ENCODE measurements at places on chromosomes 3 and 15.
A peak's percentile ranks its signal among the peaks of the same experiment; 100 is the strongest.

DNA sequence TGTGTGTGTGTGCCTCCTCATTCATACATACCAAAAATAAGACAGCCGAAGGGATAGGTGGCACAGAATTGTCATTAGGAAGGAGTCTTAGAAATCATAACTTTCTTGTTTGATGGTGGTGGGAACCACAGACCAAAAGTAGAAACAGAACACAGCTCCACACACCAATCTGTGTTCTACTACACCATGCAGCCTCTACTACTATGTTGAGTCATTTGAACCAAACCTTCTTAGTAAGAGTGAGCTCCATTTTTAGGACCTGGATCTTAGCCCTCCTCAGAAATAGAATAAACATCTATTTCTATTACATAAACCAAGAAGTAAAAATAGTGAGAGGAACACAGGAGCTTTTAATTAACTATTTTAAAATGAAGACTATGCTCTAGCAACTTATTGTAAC, 27.9 kb upstream of the PLCH1 start:
- H3K4me1 ChIP-seq, result no peaks in the 10 kb centered on the region
- H3K4me3 ChIP-seq, result no peak overlapping the region
- peaks cover 7% of the 10 kb centered on the region for H3K36me3 ChIP-seq
- no peak overlapping the region for H3K27ac ChIP-seq
- DNase-seq, result no peak
- no peaks in the 10 kb centered on the region for H3K27me3 ChIP-seq

GRCh38 chr15:66572146-66572545, 6.3 kb upstream of the LCTL start:
- H3K27ac ChIP-seq, result no peak overlapping the region
- no peaks in the 10 kb centered on the region for H3K36me3 ChIP-seq
- H3K4me1 ChIP-seq, result peaks cover 2% of the 10 kb centered on the region
- no peak overlapping the region for H3K4me3 ChIP-seq
- DNase-seq, result no peak

GRCh38 chr3:194928831-194929577, 243.3 kb downstream of the FAM43A start:
- H3K27me3 ChIP-seq, result peaks cover 2% of the 10 kb centered on the region
- no peak for DNase-seq

GRCh38 chr3:11248596-11248995, 23.6 kb upstream of the ATG7 start:
- H3K27ac ChIP-seq, result no peak overlapping the region
- no peak for DNase-seq

- H3K27ac ChIP-seq, result no peak overlapping the region
- peaks cover 2% of the 10 kb centered on the region for H3K4me1 ChIP-seq
- H3K27me3 ChIP-seq, result no peaks in the 10 kb centered on the region
- peaks cover 28% of the 10 kb centered on the region for H3K36me3 ChIP-seq
- no peak for DNase-seq
Measured at GRCh38 chr3:11818033-11818432, 28.7 kb downstream of the TAMM41 start.

DNA sequence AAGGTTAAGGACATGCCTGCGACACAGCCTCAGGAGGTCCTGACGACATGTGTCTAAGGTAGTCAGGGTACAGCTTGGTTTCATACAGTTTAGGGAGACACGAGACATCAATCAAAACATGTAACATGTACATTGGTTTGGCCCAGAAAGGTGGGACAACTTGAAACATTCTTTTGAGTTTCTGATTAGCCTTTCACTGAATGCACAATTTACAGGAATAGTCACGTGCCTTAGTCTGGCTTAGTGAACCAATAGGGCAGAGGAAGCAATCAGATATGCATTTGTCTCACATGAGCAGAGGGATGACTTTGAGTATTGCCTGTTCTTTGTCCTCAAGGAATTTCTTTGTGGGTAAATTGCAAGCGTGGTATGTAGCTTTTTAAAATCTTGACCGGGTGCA, 24.5 kb upstream of the HDAC11 start:
- DNase-seq, result no peak
- peaks cover 7% of the 10 kb centered on the region for H3K4me1 ChIP-seq
- H3K27me3 ChIP-seq, result peaks cover 23% of the 10 kb centered on the region
- no peak overlapping the region for H3K27ac ChIP-seq
- H3K4me3 ChIP-seq, result no peak overlapping the region

DNA sequence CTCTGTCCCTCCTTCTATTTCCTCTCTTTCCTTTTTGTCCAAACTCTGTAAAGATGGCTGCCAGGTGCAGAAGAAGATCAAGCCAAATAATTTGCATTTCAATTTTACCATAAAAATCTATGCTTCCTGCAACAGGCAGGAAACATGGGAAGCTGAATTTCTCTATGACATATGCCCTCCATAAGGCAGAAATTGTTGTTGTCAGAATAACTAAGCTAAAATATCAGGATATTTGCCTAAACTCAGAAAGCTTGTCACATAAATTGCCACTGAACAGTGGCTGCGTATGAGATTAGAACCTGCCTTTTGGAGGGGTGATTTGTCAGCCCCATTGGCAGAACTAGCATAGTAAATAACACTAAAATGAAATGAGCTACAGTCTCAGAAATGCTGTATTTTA, 288.3 kb upstream of the LMCD1 start:
- H3K27ac ChIP-seq, result no peak overlapping the region
- DNase-seq, result no peak
- H3K4me1 ChIP-seq, result peaks cover 8% of the 10 kb centered on the region
- no peaks in the 10 kb centered on the region for H3K27me3 ChIP-seq

DNA sequence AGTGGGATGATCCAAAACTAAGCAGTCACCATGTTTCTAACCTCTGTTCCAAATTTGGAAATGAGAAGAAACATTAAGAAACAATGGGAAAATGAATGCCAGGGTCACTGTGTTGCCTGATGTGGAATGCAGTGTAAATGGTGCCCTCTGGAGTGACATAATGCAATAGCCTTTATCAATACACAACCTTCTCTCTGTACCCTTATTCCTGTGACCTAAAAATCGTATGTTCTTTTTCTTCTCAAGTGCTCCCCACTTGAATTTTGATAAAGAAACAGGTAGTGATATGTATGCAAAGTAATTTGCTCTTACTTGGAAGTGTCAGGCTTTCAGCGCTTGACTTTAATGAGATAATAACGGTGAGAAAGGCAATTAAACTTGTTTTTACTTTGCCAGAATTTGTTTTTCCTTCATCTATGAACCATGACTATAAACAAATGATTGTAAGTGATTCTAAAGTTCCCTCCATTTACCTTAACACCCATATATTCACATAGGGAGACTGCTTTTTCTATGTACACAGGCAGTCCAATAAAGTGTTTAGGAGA, 145.8 kb upstream of the THRB start:
- no peak for DNase-seq
- H3K27ac ChIP-seq, result peak overlapping the region; percentile 6
- peaks cover 3% of the 10 kb centered on the region for H3K27me3 ChIP-seq
- no peak overlapping the region for H3K4me3 ChIP-seq
- peaks cover 7% of the 10 kb centered on the region for H3K4me1 ChIP-seq

DNA sequence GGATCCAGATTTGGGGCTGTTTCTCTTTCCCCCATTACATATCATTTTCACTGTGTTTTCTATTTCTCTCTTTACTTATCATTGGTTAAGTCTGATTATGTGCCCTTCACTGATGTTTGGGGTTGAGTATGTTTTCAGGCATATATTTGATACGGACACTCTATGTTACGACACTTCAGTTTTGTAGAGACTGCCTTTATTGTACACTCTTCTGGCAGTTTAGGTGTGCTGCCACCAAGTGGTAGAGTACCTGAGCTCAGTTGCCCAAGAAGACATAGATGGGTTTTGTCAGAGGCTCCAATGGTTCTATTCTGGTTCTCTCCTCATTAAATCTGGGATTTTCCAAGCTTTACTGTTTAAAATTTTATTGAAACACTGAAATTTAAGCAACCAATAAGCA, 255.0 kb upstream of the ROPN1 start:
- no peaks in the 10 kb centered on the region for H3K27me3 ChIP-seq
- no peak overlapping the region for H3K27ac ChIP-seq
- no peaks in the 10 kb centered on the region for H3K36me3 ChIP-seq
- DNase-seq, result no peak

DNA sequence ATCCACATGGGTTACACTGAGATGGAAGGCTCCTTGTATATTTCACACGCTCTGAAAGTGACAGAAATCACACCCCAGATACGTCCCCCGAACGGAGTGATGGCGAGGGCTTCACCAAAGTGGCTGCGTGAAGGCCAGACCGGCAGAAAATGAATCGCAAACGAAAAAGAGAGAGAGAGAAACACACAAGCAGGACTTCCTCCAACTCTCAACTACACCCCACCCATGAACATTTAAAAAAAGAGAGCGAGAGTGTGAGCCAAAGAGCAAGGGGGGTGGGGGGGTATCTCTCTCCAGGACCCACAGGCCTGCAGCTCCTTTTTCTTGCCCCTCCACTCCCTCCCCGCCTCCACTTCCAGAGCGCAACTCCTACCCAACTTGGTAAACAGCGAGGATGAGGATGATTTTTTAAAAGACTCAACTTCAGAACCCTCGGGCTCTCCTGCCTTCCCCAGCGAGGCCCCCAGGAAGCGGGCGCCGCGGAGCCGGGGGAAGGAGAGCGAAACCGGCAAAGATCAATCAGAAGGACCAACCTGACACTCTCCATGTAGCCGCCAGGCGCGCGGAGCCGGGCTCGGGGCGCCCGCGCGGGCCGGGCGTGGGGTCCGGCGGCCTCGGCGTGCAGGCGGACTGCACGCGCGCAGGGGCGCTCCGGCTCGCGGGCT, 519.1 kb downstream of the FOXP1 start:
- peak; percentile 90 for DNase-seq
- no peaks in the 10 kb centered on the region for H3K36me3 ChIP-seq
- H3K4me1 ChIP-seq, result peaks cover 53% of the 10 kb centered on the region
- H3K27me3 ChIP-seq, result no peaks in the 10 kb centered on the region
- H3K27ac ChIP-seq, result no peak overlapping the region
- H3K4me3 ChIP-seq, result no peak overlapping the region

GRCh38 chr3:195248281-195248680, 22.7 kb downstream of the XXYLT1 start:
- H3K4me1 ChIP-seq, result peaks cover 27% of the 10 kb centered on the region
- DNase-seq, result peak; percentile 30
- H3K4me3 ChIP-seq, result no peak overlapping the region
- H3K27me3 ChIP-seq, result no peaks in the 10 kb centered on the region
- H3K27ac ChIP-seq, result no peak overlapping the region

DNA sequence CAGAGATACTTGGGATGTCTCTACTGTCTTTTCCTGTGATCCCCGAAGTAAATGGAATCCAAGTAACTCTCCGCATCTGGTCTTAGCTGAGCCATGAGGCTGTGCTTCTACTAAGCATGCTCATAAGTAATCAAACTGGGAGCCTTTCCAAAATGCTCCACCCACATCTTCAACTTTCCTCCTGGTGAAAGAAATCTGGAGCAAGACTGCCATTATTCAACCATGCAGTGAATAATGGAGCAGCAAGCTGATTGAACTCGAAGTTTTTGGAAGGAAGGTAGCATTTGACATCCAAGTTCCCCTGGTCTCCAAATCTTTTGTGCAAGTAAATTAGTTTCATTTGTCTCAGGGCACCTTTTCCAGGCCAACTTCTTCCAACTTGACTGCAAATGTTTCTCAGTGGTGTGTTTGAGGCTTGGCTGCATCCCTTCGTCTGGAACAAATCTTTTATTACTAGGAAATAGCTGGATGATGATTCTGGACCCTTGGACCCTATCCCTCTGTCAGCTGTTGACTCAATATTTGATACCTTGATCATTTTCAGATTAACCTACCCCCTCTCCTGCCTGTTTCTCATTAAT, 19.4 kb downstream of the GXYLT2 start:
- no peaks in the 10 kb centered on the region for H3K36me3 ChIP-seq
- H3K27me3 ChIP-seq, result no peaks in the 10 kb centered on the region
- H3K4me1 ChIP-seq, result peaks cover 19% of the 10 kb centered on the region
- no peak for DNase-seq
- no peak overlapping the region for H3K4me3 ChIP-seq
- H3K27ac ChIP-seq, result peak overlapping the region; percentile 32

DNA sequence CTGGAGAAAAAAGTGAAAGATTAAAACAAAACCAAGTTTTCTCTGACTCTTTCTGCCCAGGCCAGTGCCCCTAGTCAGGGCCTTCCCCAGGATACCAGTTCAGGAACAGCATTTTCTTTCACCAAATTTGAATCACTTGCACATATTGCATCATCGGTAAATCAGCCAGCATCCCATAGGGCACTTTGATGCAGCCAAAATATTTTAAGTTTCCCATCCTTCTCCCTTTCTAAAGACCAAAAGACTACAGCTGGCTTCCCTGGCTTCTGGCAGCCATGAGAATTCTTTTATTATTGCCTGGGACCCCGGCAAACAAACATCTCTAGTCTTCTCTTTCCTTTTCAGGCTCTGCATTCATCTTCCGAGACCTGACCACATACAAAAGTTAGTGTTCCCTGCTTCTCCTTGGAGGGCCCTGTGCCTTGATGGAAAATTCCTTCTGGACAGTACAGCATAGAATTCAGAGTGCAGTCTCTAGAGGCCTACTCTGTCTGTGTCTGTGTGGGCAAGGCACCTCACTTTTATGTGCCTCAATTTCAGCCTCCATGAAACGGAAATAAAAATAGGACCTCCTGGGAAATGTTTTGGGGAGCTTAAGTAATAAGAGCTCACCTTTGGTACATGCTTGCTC, 348.0 kb downstream of the VPS13C start:
- DNase-seq, result no peak
- no peaks in the 10 kb centered on the region for H3K4me1 ChIP-seq
- no peak overlapping the region for H3K4me3 ChIP-seq
- H3K36me3 ChIP-seq, result no peaks in the 10 kb centered on the region
- H3K27me3 ChIP-seq, result peaks cover 2% of the 10 kb centered on the region

GRCh38 chr3:112247900-112248299, 46.1 kb downstream of the SLC9C1 start:
- DNase-seq, result no peak
- H3K36me3 ChIP-seq, result no peaks in the 10 kb centered on the region
- H3K27ac ChIP-seq, result no peak overlapping the region

DNA sequence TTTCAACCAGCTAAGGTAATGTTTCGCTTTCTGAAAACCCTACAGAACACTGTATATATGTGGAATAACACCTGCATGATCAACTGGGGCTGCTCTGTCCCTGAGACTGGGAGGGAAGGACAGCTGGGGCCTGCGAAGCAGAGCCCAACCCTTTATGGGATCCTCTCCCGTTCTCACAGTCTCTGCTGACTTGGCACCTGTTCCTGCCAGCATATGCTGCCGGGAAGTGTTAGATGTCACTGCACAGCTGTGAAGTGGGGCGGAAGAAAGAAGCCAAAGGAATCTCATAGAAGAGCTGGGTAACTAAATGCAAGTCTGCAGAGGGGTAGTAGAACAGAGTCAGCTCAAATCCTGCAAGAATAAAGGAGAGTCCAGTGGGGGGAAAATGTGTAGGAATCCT, 29.6 kb downstream of the LRRC3B start:
- no peaks in the 10 kb centered on the region for H3K36me3 ChIP-seq
- H3K27me3 ChIP-seq, result peaks cover 3% of the 10 kb centered on the region
- no peaks in the 10 kb centered on the region for H3K4me1 ChIP-seq
- no peak overlapping the region for H3K27ac ChIP-seq
- H3K4me3 ChIP-seq, result no peak overlapping the region

All from osteocyte (in vitro differentiated cells).